Esophagus mucosa (tissue), 1 donor: ENCODE measurements at places on chromosomes 1 and 21. TPM values are rescaled to one million over a fixed set of nuclear protein-coding genes. Genes with fewer than 3 reads are reported as not detected.

The NBPF9 gene
- 8.1 TPM for total RNA-seq

DNA sequence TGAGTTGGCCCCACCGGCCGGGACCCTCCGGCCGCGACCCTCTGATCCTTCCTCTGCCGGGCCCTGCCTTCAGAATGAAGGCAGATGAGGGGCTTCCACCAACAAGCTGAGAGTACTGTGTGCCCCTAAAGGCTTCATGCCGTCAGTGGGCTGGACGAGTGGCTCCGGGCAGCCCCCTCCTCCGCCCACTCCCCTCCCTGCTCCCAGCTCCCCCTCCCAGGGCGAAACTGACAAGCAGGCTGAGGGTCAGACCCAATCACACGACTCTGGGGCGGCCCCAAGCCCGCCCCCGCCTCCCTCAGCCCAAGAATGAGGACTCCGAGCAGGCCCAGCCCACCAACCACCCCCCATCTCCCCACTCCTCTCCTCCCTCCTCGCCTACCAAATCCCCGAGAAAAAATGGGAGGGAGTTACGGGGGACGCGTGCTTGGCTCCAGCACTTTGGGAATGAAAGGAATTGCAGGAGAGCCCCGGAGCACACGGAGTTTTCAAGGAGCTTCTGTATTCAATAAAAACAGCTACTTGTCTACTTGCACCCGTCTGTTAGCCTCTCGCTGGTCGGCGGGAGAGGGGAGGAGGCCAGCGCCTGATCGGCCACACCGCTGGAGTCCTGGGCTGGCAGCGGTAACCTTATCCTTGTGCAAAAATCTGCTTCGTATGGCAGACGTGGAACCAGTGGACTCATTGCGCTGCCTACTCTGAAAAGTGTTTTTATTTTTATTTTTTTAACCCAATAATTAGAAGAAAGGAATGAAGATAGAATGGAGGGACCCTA is at the start of gene COL11A1:
Gene COL11A1 (minus strand): TSS at position 147 of the 775 bp plus-strand sequence. CDS start 344 bp downstream, outside the sequence.
- ATAC-seq: no peak

- ATAC-seq: no peak
Observed at GRCh38 chr1:10328180-10328963, 70.5 kb upstream of the PGD start.

DNA sequence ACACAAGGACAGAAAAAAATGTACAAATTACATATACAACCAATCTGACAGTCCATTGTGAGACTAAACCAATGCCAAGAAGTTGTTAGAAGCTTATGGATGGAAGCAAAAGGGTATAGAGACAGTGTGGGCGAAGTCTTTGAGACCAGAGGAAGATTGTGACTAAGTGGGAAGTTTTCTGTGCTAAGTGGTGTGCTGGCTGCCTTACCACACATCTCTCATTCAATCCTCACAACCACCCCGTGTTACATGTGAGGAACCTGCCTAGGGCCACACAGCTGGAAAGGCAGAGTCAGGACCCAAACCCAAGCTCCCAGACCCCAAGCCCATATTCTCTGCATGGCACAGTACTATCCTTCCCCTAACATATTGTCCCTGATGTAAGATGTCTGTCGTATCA is 53.5 kb upstream of the DUSP10 start:
- ATAC-seq: no peak

The TCEA3 gene
- 25.6 TPM for total RNA-seq

The PSRC1 gene
- 10.9 TPM for total RNA-seq

GRCh38 chr1:9451081-9451480 is 88.2 kb upstream of the SLC25A33 start:
- ATAC-seq: no peak

The LRRC7 gene
- total RNA-seq: 0.08 TPM

DNA sequence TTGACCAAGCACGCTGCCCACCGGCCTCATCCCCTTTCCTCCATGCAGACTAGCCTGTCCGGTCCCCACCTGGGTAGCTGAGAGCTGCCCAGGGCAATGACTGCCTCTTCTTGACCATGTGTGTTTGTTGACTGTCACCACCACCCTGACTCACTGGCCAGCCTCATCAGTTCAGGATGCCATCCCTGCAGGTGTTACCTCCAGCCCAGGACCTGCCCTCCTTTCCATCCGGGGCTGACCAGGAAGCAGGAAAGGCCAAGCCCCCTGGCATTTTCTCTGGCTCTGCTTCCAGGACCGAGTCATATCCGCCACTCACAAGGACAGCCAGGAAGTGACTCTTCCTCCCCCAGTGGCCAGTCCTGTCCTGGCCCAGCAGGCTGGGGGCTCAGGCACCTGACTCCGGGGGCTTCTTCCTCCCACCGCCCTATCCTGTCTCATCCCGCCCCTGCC is 17.1 kb downstream of the EPHA2 start:
- ATAC-seq: peak; percentile 22

The CZIB gene
- total RNA-seq: 28.0 TPM

GRCh38 chr1:228140724-228141225 is 696 bp downstream of the GUK1 start:
- no peak for ATAC-seq
